ENCODE measurements at places on chromosomes 1 and 21.

DNA sequence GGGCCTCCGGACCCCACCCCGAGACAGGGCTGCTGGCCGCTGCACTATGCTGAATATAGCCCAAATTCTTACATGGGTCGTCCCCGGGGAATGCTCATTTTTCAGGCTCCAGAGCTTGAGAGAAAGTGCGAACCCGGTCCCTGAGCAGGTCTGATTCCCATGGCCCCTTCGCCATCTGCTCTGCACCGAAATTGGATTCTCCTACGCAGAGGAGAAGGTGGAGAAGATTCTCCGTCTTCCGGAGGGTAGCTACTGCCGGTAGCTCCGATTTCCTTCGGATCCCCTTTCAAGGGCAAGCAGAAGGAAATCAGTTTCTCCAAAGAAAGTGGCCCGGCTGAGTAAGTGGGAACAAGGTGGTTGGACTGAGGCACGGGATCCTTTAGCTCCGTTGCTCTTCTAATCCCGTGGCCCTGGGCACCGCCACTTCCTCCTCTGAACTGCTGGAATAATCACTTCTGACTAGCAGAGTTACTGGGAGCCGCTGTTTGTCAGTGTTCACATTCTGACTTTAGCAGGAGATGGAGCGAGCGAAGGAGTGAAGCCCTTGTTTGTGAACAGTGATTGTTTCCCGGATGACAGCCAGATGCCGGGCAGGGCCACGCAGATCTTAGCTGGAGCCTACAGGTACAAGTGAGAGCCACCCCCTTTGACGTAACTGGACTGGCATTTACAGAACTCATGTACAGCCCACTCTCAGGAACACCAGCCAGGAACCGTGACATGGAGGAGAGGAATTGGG is 1.1 kb upstream of the ZNF496 start:
- no peak for DNase-seq

DNA sequence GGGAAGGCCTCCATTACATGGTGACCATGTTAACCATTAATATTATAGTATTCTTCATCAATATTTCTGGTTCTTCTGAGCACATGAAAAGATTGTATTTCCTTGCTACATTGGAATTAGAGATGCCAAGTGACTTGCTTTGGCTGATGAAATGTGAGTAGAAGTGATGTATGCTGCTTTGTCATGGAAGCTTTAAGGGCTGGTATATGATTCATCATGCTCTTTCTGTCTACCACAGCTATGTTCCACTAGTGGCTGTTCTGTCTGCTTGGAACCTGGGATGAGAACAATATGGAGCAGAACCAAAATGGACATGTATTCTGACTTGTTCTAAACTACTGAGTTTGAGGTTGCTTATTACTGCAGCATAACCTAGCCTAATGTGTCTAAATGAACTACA is 163.3 kb downstream of the TM2D1 start:
- peak; percentile 37 for DNase-seq

- DNase-seq = no peak
Measured at GRCh38 chr1:165876121-165876520, 48.7 kb downstream of the UCK2 start.

- DNase-seq = no peak
Measured at GRCh38 chr1:239999170-239999569, 92.5 kb upstream of the FMN2 start.

DNA sequence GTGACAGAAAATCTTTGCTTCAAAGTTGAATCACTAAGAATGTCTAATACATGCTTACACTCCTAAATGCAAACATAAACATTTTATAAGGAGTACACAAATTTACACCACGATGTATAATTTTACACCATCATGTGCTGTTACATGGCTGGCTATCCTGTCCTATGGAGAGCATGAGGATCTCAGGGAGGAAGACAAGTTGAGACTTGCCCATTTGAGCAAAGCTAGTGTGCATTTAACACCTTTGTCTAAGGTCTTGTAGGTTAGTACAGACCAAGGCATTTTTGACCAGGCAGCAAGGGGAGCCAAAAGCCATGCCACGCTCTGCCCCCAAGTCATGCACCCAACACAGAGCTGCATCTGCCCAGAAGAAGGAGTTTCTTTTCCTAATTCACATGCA is 14.5 kb upstream of the COG2 start:
- no peak for DNase-seq

- DNase-seq = no peak
Measured at GRCh38 chr1:236945002-236945401, 59.2 kb downstream of the MT1HL1 start.

GRCh38 chr1:203628201-203629015 is 1.8 kb downstream of the ATP2B4 start:
- DNase-seq = peak; percentile 48

- no peak for DNase-seq
Measured at GRCh38 chr1:209046058-209046417, 537.5 kb upstream of the CAMK1G start.

DNA sequence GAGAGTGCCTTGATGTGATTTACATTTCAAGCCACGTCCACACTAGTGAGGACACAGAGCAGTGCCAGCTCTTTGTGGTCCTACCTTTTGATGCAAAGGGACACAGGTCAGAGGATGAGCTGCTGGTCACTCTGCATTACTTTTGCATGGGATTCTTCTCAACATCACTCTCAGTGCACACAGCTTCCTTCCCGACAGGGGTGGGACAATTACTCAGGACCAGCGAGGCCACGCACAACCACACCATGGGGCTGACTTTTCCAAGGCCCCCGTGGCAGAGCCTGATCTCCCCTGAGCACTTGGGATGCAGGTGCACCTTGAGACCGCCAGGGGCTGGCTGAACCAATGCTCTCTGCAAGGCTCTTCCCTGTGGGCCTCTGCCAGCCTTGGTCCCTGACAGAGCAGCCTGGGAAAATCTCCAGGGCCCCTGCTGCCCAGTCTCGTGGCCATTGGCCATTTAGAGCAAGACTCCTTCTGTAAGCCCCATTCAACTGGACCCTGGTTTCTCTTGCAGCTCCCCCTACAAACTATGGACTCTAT is 13.2 kb upstream of the PRAMEF12 start:
- no peak for DNase-seq

- no peak for DNase-seq
Measured at GRCh38 chr21:44998621-44999427, 59.0 kb downstream of the SLX9 start.

DNA sequence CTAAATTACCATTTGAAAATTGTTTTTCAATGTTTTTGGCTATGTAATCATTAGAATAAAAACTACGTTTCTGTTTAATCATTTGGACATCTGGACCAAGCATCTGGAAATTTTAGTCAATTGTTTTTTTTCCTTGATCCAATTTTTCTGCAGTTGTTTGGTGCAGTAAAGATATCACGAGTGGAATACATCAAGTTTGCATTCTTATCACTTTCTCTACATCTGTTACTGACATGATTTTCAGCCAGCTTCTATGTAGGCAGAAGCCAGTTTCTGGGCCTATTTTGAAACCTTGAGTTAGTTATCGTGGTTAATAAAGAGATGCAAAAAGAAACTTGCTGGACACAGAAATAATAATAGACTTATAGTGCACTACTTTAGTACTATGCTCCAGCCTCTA is 277.9 kb upstream of the ADAMTS5 start:
- no peak for DNase-seq

DNA sequence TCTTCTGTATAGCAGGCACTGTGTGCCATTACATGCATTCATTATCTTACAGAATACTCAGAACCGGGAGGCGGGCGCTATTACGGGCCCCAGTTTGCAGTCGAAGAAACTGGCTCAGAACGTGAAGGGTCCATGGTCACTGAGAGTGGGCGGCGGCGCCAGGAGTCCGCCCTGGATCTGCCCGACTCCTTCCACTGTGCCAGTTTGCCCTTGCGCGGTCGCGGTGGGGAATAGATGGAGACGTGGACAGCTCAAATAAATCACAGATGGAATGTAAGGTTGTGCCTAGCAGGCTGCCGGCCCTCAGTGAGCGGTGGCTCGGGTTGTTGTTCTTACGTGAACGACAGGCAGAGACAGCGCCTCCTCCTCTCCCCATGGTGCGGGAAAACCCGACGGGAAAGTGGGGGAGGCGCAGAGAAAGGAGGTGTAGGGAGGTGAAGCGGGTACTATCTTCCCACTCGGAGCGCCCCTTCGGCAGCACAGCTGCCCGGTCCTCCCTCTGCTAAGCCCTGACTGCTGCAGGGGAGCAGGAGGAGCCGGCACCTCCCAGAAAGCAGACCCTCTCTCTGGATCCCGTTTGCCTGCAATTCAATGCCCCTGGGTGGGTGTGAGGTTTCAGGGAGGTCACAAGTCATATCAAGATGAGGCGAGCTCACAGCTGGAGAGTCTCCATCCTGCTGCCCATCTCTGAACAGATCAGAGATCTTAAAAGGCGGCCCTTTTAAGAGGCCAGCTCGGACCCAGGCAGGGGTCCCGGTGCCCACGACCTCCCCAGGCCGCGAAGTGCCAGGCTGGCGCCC is 1.1 kb downstream of the COL9A2 start:
- no peak for DNase-seq

GRCh38 chr1:226063224-226063976 is 884 bp downstream of the H3-3A start:
- DNase-seq = no peak

GRCh38 chr1:39952359-39953110 is 2.4 kb upstream of the MFSD2A start:
- DNase-seq = no peak

GRCh38 chr1:41851589-41851988 is 67.1 kb downstream of the HIVEP3 start:
- DNase-seq = peak; percentile 36

- no peak for DNase-seq
Measured at GRCh38 chr1:39957299-39958015, 2.5 kb downstream of the MFSD2A start.

GRCh38 chr1:30665216-30666010 is 58.0 kb downstream of the MATN1 start:
- DNase-seq = no peak

GRCh38 chr1:38088791-38089190 is 42.2 kb upstream of the POU3F1 start:
- DNase-seq = no peak

DNA sequence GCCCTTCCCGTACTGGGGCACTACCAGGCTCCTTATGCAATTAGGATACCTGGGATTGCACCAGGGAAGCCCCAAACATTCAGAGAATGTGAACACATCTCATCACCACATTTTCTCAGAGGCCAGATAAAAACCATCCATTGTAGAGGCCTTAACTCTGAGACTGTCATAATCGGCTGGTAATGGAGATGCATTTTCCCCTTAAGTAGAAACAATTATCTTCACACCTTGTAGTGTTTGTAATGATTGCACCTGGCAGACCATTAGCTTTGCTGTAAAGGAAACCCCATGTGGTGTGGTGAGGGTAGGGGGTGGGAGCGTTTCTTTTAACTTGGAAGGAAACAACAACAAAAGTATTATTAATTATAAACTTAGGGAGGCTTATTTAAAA is 90.0 kb upstream of the TLR5 start:
- DNase-seq = no peak

DNA sequence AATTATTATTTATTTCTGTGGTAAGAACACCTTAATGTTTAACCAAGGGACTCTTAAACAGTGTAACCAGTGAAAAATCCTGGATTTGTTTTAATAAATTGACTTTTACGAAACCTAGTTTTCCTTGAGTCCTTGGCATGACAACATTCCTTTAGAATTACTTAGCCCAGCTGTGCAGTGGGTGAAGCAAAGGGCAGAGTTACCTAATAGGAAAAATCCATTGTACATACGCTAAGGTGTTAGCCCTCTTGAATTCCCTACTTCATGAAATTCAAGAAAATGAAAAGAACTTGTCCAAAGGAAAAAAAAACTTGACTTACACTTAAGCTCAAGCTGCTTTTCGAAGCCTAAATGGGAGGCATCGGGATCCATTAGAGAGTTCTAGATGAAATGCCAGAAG is 852.0 kb upstream of the ADAMTS5 start:
- DNase-seq = no peak

DNA sequence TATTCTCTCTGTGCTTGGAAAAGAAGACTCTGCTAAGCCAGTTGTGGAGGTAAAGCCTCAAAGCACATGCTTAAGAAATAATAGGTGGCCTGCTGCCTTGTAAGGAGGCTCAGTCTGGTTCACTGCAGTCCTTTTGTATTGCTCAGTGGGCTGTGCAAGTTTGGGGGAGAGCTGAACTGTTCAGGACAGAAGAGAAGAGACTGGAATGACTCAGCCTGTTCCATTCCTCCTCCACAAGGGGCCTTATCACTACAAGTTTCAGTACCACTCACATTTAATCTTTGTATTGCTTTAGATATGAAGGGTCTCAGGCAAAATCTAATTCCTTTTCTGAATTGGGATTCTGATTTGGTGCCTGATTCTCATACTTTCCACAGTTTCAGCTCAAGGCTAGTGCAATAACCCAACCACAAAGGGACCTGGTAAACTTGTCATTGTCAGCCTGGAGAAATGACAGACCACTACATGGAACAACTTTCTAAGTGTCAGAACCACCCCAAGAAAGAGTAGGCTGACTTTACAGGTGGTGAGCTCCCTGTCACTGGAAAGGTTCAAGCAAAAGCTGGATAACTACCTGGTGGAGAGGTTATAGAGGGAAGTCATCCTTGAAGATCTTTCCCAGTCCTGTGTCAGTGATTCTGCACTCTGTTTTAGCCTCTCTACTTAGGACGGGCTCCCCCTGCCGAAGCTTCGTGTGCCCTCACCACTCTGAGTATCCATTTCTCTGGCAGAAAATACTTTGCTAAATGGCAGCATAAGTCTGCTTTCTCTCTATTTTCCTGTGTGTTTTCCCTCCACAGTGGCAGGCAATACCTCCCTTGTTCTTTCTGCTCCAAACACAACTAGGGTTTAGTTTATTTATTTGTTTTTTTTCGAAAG is 162.9 kb upstream of the GJB5 start:
- DNase-seq = no peak
